Regular cardiac myocyte (primary cell): ENCODE measurements at places on chromosomes 12 and 14. TPM values are rescaled to one million over a fixed set of nuclear protein-coding genes. Genes with fewer than 3 reads are reported as not detected.

The TROAP gene
- 1.1 and 9.4 TPM in 2 replicates for total RNA-seq

The CDKL1 gene
- total RNA-seq, result 2.9 and 5.4 TPM in 2 replicates

The POTEG gene
- not detected in 2 replicates for total RNA-seq

The OR4K2 gene
- not detected in 2 replicates for total RNA-seq

The TOMM20L gene
- not detected in 2 replicates for total RNA-seq

The KRT73 gene
- total RNA-seq, result not detected in 2 replicates

The KRT6A gene
- 0.96 and 1.4 TPM in 2 replicates for total RNA-seq
